ENCODE measurements at places on chromosomes 4 and X. TPM values are rescaled to one million over a fixed set of nuclear protein-coding genes. Genes with fewer than 3 reads are reported as not detected.

The FGD1 gene
- 1.7 TPM for total RNA-seq

The PRR32 gene
- total RNA-seq, result not detected

The SH2D1A gene
- total RNA-seq, result not detected

The NPY5R gene
- total RNA-seq, result not detected

The GAB3 gene
- total RNA-seq, result 0.13 TPM

The MOSPD2 gene
- total RNA-seq, result 8.2 TPM

The GPR34 gene
- total RNA-seq, result not detected

The CRMP1 gene
- not detected for total RNA-seq

- no peak for DNase-seq
These were observed 22.9 kb upstream of the SOWAHD start for GRCh38 chrX:119735467-119735866.

DNA sequence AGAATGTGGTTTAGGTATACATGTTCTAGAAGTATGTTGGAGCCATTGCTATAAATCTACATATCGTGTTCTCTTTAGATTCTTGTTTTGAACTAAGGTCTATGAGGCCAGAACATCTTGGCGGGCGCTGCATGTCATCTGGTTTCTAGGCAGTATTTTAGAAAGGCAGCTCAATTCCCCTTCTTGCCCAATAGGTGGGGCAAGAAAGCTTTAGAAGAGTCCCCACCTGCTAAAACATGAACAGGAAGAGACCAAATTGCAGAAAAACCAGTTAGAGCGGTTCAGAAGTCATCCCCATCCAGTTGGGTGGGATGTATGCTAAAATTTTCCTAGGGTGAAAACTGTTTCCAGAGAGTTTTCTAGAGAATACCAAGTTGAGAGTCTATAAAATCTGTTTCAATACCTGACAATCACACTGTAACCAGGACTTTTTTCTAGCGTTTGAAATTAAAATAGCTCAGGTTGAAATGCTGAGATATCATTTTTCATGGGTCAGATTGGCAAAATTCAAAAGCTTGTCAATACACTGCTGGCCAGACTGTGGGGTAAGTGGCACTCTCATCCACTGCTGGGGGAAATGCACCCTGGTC is 17.5 kb upstream of the SH3KBP1 start:
- DNase-seq, result peak; percentile 71
